ENCODE measurements at places on chromosomes 11 and 22.

- no peak for DNase-seq
Observed at GRCh38 chr11:10328314-10329098, 23.6 kb downstream of the ADM start.

- no peak for DNase-seq
Observed at GRCh38 chr22:38136607-38137006, 26.1 kb upstream of the BAIAP2L2 start.

GRCh38 chr11:9219115-9219514 lies 46.0 kb downstream of the DENND5A start:
- no peak for DNase-seq

- no peak for DNase-seq
Observed at GRCh38 chr11:117693344-117693743, 103.7 kb downstream of the DSCAML1 start.

DNA sequence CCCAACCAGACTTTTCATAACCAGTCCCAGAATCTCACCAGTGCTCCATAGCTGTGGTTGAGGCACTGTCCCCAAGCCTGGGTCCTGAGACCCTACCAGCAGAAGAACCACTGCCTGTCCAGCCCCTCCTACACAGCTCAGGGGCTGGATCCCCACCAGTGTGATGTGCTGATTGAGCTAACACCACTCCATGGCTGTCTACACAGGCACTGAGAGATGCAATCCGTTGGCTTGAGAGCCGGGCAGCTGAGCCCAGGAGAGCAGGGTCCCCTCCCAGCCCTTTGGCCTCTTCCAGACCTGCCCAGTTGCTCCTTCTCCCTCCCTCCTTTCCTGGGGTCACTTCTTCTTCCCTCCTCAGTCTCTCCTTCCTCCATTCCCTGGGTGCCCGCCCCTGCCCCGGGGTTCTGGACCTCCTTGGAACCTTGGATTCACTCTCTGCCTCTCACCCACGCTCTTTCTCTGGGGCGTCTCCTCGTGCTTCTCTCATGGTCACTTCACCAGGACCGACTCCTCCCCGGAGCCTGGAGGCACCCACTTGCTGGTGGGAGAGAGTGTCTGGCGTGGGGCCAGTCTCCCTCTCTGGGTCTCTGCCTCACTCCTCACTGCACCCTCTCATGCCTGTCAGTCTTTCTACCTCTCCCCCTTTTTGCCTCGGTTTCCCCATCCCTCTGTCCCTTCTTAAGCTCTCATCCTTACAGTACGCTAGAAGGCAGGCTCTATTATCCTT lies 706 bp upstream of the SCYL1 start:
- no peak for DNase-seq

- no peak for DNase-seq
Observed at GRCh38 chr22:19748139-19748538, 12.4 kb upstream of the TBX1 start.

GRCh38 chr22:50308597-50308935 lies 1.1 kb upstream of the PLXNB2 start:
- DNase-seq: no peak

DNA sequence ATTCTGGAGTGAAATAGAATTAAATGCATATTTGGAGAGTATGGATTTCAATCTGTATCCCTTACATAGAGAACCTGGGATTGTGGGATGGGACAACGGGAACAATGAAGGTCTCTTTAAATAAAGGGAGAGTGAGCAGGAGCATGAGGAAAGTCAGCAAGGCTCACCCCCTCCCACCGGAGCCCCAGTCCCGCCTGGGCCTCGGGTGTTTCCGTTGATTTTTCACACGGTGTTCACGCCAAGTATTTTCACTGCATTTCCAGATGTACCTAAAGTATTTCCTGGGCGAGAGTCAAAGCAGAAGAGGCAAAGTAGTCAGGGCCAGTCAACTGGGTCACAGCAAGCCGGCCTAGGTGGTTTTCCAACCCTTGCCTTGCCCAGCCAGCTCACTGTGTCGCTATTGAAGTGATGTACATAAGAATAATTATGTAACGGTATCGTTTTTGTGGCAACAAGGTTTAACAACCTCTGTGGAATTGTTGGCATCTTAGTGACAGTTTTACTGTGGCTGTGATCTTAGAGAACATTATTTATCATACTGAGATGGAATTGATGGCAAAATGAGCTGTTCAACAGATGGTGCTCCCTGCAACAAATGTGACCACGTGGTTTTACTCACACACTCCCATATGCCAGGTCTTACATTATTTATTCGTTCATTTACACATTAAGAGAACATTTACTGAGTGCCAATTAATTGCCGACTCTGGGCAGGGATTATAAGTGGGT lies 177.3 kb downstream of the ADAMTS15 start:
- DNase-seq: no peak

GRCh38 chr11:105935791-105936190 lies 86.2 kb downstream of the MSANTD4 start:
- DNase-seq: no peak

DNA sequence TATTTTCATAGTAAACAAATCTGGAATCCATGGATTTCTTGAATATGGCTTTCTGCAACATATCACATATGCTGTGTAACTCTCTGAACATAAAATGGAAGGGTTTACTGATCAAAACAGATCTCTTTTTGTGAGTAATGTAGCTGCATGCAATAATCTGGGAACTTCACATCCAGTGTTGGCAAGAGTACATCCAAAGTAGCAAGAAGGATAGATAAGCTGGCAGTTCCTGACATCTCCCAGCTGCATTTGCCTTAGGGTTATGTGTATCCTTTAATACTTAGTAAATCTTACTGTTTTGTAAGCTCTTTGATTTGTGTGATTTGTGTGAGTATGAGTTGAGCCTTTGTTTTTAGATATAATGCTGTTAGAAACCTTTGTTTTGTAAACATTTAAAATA lies 280.4 kb upstream of the CNTN5 start:
- DNase-seq: no peak

GRCh38 chr22:23903328-23903971 lies 9.3 kb downstream of the MIF start:
- no peak for DNase-seq

DNA sequence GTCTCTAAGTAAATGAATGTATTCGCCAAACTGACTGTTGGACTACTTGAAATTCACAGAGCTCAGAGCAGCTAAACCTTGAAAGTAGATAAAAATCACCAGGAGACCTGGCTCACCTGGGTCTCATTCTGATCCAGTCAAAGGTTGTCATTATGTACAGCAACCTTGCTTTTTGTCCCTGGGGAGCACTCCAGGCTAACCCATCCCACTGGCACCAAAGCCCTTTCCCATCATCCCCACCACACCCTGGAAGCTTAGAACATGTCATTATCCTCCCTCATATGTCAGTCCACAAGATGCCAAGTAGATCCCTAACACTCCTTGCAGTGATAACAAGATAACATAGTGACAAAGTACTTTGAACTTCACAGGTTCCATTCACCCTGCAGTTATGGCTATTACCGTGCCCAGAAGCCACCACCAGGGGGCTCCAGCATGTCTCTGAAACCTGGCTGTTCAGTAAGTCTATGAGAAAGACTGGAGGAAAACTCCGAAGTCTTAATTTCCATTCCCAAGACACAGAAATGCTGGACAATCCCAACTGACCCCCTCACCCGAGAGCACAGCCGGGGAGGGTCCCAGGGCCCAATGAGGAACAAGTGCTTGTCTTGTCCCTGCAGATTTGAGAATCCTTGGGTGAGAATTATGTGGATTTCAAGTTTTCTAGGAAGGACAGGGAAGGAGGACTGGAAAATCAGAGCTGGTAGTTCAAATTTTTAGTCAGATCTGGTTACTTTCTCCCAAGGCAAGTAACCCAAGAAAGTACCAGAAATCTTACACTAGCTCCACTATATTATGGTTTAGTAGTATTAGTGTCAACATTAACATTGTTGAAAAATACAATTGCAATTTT lies 43.0 kb upstream of the USP47 start:
- DNase-seq: peak; percentile 41

GRCh38 chr22:20567993-20568417 lies 60.6 kb downstream of the MED15 start:
- DNase-seq: no peak

DNA sequence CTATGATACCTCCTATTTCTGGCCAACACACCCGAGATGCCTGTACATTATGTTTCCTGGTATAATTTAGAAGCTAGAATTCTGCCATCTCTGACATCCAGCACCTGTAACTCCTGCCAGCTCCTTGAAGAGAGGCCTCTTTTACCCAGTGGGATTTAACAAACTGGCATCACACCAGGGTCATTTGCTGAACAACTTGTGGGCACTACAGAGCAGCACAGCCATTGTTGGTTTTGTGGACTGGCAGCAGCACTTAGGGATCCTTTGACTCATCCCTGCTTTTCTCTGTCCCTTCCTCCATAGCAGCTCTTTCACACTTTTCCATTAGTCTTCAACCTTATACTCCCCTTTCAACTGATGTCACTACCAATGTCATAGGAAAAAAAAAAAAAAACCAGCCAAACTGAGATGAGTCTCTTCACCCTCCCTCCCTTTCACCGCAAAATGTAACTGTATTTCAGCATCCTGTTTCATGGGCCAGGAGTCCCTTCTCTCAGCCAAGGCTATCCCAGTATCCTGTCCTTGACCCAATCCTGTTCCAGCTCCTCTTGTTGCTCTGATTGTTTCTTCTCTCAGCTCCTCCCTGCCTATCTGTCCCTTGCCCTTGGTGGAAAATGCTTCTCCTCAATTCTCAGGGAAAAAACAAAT lies 68.7 kb downstream of the PPFIBP2 start:
- DNase-seq: no peak

GRCh38 chr11:64090806-64091516 lies 55.2 kb downstream of the FLRT1 start:
- no peak for DNase-seq

DNA sequence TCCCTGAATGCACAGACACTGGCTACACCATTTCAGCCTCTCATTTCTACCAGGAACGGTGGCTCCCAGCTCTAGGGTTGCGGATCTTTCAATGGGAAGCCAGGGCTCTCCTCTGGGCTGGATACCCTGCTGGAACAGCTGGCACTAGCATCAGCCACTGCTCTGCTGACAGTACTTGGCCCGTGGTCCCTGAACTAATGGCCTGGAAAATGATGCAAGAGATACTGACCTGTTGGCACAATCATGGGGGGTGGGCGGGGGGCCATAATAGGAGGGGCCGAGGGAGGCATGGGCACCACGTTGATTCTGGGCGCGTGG lies 10.7 kb upstream of the TBC1D10A start:
- no peak for DNase-seq

- no peak for DNase-seq
Observed at GRCh38 chr11:124285610-124286344, 28.0 kb downstream of the OR8D1 start.

DNA sequence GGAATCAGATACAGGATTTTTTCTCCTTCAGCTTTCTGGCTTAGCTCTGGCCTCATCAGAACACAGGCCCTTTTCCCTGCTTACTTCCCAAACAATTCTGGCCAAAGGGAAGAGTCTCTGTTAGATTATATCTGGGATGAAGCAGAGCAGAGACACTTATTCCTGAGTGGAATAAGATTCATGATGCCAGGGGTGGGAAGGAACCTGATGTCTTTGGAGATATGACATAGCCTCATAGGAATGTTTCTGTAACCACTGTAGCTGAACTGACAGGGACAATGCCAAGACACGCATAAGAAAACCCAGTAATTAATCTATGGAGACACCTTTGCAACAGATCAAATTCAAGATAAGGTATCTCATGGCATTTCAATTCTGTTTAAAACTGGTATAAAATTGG lies 177.1 kb upstream of the RAG2 start:
- no peak for DNase-seq

GRCh38 chr22:49091917-49092545 lies 735.6 kb downstream of the BRD1 start:
- DNase-seq: no peak

- DNase-seq: no peak
Observed at GRCh38 chr11:119484741-119485605, 62.0 kb upstream of the THY1 start.

GRCh38 chr11:64223001-64223651 lies 2.9 kb downstream of the TRPT1 start:
- DNase-seq: no peak

GRCh38 chr11:44559207-44559939 lies 6.1 kb upstream of the CD82 start:
- no peak for DNase-seq

GRCh38 chr11:69495441-69496201 lies 14.2 kb downstream of the LINC01488 start:
- no peak for DNase-seq

DNA sequence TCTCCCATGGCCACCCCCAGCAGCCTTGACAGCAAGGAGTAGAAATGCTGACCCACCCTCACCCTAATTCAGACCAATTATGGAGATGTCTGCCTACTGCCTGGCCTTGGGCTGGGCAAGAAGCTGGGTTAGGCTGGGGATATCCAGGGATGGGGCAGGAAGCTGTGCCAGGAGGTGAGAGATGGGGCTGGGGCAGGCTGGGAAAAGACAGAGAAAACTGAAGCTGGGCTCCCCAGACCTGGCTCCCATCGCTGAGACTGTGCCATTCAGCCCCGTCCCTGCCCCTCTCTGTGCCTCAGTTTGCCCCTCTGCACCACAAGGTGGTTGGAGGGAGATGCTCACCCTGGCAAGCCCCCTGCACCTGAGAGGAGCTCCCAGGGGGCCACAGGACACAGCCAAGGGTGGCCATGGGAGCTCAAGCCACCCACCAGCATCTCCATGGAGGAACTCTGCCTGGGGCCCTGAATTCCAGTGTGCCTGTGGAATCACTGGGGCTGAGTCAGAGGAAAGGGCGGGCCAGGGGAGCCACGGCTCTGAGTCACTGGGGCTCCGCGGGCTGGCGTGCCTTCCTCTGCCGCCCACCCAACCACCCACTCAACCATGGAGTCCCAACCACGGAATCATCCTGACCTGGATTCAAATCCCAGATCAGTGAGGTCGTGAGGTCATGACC lies 6.0 kb upstream of the CARD10 start:
- DNase-seq: no peak

- DNase-seq: no peak
Observed at GRCh38 chr11:1341928-1342524, 32.6 kb upstream of the TOLLIP start.

GRCh38 chr11:61921446-61921845 lies 4.1 kb upstream of the RAB3IL1 start:
- DNase-seq: no peak

DNA sequence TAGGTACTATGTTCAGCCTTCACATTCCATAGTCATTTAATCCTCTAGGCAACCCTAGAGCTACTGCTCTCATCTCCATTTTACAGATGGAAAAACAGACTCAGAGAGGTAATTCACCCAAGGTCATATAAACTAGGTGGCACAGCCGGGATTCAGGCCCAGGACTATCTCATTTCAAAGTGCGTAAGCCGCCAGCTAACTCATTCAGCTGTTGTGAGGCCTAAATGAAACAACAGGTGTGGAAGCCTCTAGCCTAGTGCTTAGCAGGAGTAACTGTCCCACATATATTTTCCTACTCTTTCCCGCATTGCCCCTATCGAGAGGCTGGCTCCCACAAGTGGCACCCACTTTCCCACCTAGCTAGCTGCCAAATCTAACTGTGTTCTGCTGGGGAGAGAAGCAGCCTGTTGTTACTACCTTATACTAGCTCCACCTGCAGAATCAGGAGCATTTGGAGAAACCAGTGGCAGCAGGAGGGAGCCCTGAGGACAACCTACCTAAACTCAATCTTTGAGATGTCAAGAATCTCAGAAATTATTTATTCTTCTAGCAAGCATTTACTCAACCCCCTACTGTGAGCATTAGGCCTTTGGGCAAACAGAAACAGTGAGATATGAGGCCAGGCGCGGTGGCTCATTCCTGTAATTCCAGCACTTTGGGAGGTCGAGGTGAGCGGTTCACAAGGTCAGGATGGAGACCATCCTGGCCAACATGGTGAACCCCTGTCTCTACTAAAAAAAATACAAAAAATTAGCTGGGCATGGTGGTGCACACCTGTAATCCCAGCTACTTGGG lies 20.9 kb downstream of the PRG3 start:
- DNase-seq: no peak

Measured in NCI-H1048 (cell line).